ENCODE measurements at places on chromosomes 6 and 20.

DNA sequence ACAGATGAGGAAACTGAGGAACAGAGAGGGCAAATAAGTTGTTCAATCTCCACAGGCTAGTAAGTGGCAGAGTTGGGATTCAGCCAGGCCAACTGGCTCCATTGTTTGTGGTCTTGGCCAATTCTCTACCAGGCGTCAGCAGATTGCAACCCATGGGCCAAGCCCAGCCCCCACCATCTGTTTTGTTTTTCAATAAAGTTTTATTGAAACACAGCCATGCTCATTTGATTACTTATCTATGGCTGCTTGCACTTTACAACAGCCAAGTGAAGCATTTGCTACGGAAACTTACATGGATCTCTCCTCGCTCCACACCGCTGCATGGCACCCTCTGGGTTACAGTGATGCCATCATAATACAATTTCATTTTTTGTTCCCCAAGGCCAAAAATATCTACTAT lies 90.8 kb downstream of the ZNF217 start:
- no peak for DNase-seq

DNA sequence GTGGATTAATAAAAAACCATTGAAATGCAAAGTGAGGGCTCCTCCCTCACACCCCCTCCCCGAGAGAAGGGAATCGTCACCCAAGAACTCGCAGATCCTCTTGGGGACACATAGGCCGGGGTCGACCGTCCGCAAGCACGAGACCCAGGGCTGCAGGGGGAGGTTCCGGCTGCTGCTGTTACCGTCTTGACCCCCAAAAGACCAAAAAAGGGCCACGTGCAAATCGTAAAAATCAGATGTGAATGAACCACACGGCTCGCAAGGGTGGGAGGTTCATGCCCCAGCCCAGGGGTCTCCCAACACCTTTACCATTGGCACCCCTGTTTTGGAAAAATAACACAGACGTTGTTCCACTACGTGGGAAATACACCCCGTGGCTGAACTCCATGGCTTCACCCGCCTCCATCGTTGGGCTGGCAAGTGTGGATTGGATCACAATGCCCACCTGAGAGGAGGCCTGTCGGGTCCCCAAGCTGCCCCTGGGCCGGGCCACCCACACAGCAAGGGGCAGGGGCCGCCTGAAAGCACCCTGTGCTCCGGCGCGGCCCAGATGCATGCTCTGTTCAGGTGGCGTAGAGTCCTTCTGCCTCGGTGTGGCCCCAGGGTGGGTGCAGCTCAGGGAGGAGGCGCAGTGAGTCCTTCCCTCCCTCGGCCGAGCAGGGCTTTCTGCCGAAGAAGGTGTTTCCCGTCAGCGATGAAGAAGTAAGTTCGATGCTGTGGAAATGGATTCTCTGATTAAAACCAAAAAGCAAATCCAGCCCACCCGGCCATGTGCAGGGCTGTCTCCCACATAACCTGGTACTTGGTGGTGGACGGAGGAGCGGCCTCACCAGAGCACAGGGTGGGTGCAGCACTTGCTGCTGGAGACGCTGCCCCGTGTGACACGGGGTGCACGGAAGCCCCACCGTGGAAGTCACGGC lies 85.0 kb downstream of the YTHDF1 start:
- no peak for DNase-seq

GRCh38 chr6:166040292-166040691 lies 127.4 kb downstream of the TBXT start:
- no peak for DNase-seq

- no peak for DNase-seq
Measured at GRCh38 chr6:21653905-21654304, 60.4 kb downstream of the SOX4 start.

GRCh38 chr6:136566851-136567250 lies 16.6 kb upstream of the MAP7 start:
- no peak for DNase-seq

GRCh38 chr20:48819821-48820648 lies 7.8 kb downstream of the PREX1 start:
- DNase-seq, result no peak

GRCh38 chr6:79869184-79869583 lies 78.2 kb downstream of the ELOVL4 start:
- no peak for DNase-seq

DNA sequence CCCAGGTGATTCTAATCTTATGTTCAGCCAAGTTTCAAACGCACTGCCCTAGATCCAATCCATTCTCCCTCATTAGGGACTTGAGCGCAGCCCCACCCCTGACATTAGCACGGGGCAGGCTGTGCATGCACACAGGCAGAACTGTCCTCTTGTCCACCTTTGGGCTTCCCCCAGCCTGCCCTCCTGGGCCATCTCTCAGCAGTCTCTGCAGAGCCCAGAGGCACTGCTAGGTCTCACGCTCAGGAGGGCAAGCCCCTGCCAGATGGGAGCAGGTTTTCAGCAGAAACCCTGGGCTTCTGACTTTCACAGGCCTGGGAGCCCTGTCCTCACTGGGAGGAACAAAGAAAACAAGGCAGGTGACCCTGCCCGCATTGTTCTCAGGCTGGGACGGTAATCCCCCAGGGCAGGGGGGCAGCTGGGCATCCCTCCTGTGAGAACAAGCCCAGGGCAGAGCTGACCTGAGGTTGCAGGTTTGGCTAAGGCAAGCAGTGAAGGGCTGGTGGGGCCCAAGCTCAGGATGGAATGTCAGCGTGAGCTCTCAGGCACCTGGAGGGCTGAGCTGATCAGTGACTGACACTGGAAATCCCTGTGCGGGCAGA lies 24.5 kb downstream of the KCNK5 start:
- no peak for DNase-seq

DNA sequence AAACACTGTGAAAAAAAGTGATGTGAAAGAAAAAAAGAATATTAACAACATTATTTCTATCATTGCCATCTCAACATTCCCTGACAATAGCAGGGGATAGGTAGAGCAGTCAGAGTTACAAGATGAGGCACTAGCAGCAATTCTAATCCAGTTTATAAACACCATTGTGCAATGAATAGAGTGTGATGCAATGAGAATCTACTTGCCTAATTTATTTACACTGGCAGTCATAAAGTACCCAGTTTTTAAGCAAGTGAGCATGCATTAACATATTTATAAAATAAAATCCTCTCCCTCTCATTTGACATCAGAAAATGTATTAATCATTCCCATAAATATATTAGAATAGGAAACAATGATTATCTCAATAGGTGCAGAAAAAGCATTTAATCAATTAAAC lies 2.5 kb upstream of the MANEA start:
- no peak for DNase-seq

- no peak for DNase-seq
Measured at GRCh38 chr6:93226822-93227221, 192.5 kb downstream of the EPHA7 start.

GRCh38 chr6:166559211-166559610 lies 27.3 kb downstream of the RAMACL start:
- DNase-seq, result no peak

DNA sequence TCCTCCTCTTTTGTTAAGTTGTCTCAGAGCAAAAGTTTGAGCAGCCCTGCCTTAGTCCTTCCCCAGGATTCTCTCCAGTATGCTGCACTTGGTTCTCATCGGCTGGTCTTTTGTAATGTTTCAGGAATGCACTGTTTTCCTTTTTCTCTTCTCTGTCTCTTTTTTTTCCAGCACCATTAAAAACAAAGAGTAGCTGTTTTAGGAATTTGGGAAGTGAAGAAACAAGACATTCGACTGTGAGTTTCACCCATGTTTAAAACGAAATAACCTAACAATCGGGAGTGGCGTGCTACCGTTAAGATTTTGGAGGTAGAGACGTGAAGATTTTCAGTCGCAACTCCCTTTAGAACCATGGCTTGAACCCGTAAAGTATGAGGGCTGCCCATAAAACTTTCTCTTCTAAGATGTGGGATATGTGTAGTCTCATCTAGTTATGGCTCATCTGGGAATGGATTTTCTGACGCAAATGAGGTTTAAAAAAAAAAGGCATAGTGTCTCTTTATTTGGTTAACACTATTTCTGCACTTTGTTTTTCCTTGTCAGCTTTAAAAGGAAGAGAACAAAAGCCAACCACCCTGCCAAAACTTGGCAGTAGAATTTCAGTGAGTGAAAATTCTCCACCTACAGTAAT lies 35.9 kb upstream of the RAB23 start:
- DNase-seq, result no peak

DNA sequence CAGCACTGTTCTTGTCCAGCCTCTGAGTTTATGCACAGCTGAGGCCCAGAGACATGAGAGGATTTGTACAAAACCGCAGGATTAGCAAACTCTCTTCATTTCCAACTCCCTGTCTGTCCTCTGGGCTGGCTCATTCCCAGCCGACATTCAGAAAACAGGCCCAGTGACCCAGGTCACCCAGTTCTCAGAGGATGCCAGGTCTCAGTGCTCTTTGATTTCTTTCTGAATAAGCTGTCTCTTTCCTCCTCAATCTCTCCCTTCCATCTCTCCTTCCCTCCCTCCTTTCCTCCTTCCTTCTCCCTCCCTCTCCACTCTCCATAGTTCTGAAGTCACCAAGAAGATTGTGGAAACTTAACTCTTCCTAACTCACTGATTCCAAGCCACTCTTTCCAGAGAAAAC lies 372.7 kb upstream of the SULF2 start:
- no peak for DNase-seq

GRCh38 chr6:163897030-163897429 lies 482.5 kb downstream of the QKI start:
- DNase-seq, result no peak

- no peak for DNase-seq
Measured at GRCh38 chr6:107271208-107271790, 156.0 kb upstream of the BEND3 start.

GRCh38 chr6:19535351-19535750 lies 301.8 kb upstream of the ID4 start:
- DNase-seq, result no peak

- DNase-seq, result no peak
Measured at GRCh38 chr20:59646487-59646886, 42.1 kb downstream of the PHACTR3 start.

GRCh38 chr6:56370127-56370540 lies 122.8 kb upstream of the COL21A1 start:
- DNase-seq, result no peak

- DNase-seq, result no peak
Measured at GRCh38 chr20:10061641-10062040, 26.9 kb downstream of the ANKEF1 start.

- peak; percentile 52 for DNase-seq
Measured at GRCh38 chr6:149190224-149190831, 127.2 kb upstream of the TAB2 start.

- no peak for DNase-seq
Measured at GRCh38 chr6:31791324-31792089, 4.0 kb downstream of the VARS1 start.

DNA sequence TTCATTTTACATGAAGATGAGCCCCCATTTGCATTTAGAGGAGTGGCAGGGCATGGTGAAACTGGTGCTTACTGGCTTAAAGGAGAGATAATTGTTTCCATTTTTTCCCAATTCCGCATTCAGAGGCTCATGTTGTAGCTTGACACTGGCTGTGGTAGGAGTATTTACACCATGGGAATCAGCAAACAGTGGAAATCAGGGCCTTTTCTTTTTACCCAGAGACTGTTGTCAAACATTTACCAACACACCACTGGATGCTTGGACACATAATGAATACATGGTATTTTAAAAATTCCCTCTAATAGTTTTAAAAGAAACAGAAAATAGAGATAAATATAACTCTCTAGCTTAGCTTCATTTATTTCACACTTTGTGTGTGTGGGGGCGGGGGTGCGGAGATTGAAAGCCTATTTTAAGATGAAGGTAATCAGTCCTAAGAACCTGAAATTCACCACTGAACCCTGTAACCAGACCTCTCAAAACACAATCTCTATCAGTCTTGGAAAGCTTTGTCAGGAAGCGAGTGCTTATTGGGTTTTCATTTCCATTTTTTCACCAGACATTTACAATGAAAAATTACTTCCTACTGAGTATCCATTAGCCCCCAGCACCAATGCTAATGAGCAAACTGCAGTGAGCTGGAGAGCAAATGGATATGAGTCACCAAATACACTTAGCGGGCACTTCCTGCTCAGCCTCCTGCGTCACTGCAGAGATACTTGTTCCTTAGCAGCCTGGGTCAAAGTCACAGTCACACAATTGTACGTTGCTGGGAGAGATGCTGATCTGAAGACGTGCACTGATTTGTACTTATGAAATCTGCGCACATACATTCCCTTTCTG lies 532.0 kb downstream of the BCKDHB start:
- DNase-seq, result no peak

DNA sequence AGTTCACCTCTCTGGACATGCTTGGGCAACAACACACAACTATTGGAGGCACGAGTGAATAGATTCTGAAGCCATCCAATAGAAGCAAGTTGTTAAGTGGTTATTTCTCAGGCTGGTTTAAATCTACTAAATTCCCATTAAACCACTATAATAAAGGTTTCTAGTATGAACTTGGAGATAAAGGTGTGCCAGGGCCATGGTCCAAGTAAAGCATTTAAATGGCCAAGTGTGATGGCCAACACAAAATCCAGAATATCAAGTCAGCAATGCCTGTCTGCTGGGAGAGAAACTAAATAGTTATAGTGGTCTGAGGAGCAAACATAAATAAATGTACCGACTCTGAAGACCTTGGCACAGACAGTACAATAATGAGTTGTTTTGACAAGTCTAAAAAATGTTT lies 294.3 kb upstream of the STXBP5 start:
- no peak for DNase-seq

- no peak for DNase-seq
Measured at GRCh38 chr20:12371990-12372389, 454.3 kb downstream of the BTBD3 start.

DNA sequence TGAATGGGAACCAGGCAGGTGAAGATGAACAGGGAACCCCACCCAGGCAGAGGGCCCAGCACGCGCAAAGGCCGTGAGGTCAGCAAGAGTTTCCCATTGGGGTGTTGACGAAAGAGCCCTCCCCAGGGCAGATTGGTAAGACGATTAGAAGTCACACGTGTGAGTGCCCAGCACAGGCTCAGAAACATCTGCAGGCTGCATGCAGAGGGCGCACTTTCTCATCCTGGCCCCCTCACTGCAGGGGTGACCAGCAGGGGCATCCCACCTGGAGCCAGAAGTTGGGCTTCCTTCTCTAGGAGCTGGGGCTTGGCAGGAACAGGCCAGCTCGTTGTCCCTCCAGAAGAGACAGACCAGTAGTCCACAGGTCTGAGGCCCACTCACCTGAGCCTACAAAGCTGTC lies 38.4 kb downstream of the VSTM2L start:
- DNase-seq, result no peak

DNA sequence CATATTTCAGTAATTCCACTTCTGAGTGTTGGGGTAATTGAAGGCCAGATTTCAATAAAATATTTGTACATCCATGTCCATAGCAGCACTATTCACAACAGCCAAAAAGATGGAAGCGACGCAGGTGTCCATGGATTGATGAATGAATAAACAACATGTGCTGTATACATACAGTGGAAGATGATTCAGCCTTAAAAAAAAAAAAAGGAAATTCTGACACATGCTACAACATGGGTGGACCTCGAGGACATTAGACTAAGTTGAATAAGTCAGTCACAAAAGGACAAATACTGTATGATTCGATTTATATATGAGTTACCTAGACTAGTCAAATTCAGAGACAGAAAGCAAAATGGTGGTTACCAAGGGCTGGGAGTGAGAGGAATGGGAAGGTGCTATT lies 57.2 kb downstream of the TRAM2 start:
- DNase-seq, result no peak

Measured in T-helper 2 cell (primary cell).